Stimulated activated CD4-positive, alpha-beta T cell treated with anti-CD3 and anti-CD28 coated beads, TNF-alpha, amount 100 ng/mL, for 24 hours (primary cell): ENCODE measurements at places on chromosomes 5 and 9.

DNA sequence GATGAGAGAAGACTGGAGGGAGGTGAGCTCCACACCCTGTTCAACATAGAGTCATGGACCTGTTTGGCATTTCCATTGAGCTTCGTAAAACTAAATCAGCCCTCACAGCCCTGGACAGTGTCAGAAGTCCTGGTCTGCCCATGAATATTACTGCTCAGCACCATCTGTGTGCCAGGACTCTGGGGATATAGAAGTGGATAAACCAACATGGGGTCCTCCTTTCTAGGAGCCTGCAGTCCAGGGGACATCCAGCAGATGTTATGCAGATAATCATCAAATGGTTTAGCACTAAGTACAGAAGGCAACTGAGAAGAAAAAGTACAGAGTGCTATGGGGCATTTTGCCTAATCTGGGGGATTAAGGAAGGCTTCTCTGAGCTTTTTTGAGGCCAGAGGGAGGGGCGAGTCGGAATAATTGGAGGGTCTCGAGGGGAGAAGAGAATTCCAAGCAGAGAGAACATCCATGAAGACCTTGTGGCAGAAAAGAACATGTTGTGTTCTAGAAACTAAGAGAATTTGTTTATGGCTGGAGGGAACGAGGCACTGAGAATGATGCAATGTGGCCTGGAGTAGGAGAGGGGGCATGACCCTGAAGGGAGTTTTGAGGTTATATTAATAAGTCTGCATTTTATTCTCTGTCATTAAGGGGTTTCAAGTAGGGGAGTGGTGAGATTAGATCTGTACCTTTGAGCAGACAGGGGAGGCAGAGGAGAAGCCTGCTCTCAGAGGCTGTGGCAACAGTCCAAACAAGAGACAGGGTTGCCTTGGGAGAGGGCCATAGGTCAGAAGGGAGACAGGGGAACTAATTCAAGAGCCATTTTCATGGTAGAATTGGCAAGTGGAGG lies 63.5 kb upstream of the SLC2A8 start:
- DNase-seq = no peak

GRCh38 chr5:149617760-149618306 lies 36.5 kb downstream of the ARHGEF37 start:
- no peak for DNase-seq

DNA sequence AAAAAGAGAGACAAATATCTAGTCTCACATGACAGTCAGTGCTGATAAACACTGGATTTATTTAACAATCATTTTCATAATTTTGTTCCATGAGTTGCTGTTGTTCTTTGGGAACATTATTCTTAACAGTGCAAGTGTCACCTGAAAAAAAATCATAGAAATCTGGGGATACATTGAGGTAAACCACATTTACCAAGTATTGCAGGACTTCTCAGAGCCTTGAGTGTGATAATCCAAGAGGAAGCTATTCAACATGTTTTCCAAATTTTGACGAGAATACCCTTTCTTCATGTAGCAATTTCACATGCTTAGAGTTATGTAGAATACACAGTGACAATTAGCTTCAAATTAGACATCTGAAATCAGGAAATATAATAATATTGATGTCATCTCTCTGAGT lies 108.5 kb downstream of the MEGF10 start:
- no peak for DNase-seq

DNA sequence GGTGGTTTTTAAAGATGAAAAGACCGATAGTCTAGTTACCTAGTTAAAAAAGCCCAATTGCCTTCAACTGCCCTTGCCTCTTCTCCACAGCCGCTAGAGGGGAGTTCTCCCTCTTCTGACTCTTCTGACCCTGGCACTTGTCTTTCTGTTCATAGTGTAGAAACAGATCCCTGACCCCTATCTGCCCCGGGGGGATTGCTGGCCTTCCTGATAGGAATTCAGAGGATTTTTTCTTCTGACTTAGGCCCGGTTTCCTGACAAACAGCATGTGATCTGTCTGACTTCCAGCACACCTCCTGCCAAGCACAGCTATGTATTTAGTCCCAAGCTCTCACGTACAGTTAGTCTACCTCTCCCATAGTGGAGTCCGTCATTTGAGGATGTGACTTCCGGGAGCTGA lies 5.0 kb upstream of the TMEM268 start:
- no peak for DNase-seq

GRCh38 chr5:73448463-73449136 lies at the start of gene FOXD1:
FOXD1 (minus strand) TSS chr5:73448777; CDS start chr5:73448362, 415 bp downstream.
- no peak for DNase-seq

DNA sequence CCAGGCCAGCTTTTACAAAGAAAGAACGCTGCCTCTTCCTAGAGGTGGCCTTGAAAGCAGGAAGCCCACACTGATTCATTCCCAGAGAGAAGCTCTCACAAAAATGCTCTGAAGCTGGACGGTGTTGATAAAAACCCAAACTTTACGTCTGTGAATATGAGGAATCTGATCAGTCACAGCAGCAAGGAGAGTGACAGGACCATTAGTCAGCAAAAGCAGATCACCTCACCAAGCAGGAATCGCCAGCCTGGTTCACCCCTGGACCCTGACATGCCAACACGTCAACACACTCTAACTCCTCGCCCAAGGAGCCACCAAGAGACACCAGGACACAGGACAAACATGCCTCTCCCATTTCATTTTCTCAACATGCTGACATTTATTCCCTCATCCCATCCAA lies 70.6 kb upstream of the ZNF622 start:
- DNase-seq = no peak

- DNase-seq = no peak
Measured at GRCh38 chr9:29437526-29437925, 1864.2 kb upstream of the C9orf72 start.

DNA sequence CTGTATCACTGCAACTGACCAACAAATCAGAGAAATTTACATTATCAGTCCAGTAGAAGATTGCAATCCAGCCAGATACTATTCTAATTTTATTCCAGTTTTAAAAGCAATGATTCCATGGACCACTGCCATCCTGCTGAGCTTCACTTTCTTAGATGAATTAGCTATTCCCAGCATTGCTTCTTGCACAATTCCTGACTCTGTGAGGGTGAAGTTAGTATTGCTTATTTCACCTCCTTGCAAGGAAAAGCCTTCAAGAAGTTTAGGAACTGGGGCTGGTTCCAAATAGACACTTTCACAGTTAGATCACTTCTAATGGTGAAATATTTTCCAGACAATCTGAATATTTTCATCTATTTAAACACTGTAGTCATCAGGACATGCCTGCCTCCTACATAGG lies 338.6 kb upstream of the TNC start:
- DNase-seq = no peak

DNA sequence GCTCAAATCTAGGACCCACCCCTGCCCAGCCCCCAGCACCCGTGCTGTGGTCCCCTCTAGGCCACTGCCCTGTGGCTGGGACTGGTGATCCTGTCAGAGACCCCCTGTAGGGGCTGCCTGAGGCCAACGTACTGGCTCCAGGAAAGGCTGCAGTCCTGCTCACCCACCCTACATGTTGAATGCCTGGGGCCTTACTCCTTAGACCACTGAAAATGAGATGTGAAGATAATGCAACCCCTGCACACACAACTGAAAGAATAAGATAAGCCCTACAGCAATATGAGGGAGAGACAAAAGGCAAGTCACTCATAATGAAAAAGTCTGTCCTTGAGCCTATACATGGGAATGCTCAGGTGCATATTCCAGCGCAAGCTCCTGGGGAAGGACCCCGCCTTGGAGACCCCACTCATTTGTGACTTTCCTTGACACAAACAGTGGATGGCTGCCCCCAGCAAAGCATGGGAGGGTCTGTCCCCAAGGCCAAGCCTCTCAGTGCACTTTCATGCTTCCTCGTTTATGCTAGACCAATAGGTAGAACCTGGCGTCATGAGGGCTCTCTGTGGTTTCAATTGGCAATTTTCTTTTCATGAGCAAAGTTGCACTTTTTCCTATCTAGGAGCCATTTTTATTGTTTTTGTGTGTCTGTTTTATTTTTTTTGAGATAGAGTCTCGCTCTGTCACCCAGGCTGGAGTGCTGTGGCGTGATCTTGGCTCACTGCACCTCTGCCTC lies 12.5 kb upstream of the WNK2 start:
- no peak for DNase-seq

- DNase-seq = no peak
Measured at GRCh38 chr5:132250547-132250946, 6.9 kb upstream of the PDLIM4 start.

- no peak for DNase-seq
Measured at GRCh38 chr5:3596261-3596825, 711 bp downstream of the IRX1 start.

GRCh38 chr5:180808461-180809000 lies 5.9 kb upstream of the MGAT1 start:
- DNase-seq = no peak

GRCh38 chr9:106478727-106479126 lies 384.2 kb upstream of the ZNF462 start:
- DNase-seq = no peak
